NCI-H2081 treated with DMSO at 0.1 percent for 48 hours (cell line): ENCODE measurements at places on chromosomes 4 and X.
A peak's percentile ranks its signal among the peaks of the same experiment; 100 is the strongest.

DNA sequence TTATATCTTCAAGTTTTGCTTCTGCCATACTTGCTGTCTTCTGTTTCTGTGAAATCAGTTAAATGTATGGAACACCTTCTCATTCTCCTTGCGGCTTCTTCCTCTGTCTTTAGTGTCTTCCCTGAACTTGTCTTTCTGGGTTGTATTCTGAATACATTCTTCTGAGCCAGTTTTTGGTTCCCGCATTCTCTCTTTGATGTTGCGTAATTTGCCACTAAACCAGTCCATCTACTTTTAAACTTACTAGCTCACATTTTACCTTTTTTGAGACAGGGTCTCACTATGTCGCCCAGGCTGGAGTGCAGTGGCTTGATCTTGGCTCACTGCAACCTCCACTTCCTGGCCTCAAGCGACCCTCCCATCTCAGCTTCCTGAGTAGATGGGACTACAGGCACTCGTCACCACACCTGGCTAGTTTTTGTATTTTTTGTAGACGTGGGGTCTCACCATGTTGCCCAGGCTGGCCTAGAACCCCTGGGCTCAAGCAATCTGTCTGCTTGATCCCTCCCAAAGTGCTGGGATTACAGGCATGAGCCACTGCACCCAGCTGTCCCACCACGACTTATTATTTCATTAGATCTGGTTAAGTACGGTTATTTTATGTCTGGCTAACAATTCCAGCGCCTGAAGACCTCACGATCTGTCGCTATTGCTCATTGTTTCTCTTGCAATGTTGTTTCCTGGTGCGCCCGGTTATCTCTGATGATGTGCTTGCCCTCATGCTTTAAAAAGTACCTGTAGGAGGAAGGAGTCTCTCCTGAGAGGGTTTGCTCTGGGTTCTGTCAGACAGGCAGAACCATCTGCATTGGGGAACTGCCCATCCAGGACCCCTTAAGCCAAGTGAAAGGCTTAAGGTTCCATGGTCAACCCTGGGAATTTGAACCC is 9.8 kb upstream of the FAM3A start:
- no peak for DNase-seq

- DNase-seq = no peak
These were observed 38.9 kb downstream of the PDHA1 start for GRCh38 chrX:19382555-19383145.

GRCh38 chr4:136383082-136383481 is 1149.2 kb downstream of the PCDH18 start:
- DNase-seq = no peak

GRCh38 chrX:9728261-9728660 is 37.4 kb downstream of the GPR143 start:
- DNase-seq = no peak

- DNase-seq = peak; percentile 42
These were observed 146.7 kb downstream of the TBL1X start for GRCh38 chrX:9611436-9612145.

- DNase-seq = no peak
These were observed 10.8 kb downstream of the CTBP1 start for GRCh38 chr4:1237981-1238675.

DNA sequence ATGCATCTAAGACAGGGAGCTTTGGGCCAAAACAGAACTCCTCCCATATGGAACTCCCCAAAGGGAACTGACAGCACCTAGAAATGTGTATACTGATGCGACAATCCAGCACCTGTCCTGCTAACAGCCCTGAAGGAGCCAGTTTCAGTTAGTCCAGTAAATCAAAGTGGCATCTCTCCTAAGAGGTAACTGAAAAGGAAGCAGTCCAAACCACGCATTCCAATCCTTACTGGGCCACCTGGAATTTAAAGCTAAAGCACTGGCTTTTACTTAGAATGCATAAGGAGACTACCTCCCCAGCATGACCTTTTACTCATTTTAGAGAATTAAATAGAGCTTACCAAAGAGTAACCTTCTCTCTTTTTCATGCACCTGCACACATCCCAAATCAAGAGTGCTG is 586.8 kb upstream of the PITX2 start:
- DNase-seq = no peak

DNA sequence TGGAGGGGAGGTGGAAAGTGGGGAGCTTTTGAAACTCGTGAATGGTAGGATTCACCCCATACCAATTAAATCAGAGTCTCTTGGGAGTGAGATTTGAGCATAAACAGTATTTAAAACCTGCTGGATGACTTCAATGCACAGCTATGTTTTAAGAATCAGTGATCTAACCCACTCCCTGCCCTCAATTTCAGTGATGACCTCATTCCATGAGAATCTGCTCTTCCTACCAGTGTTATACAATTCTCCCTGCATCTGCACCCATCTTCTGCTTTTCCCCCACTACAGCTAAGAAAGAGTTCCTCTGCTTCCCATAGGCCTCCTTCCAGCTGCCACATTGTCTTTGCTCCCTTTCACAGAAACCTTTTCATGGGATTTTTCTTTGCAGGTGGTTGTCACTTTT is 18.3 kb upstream of the H2AZ1 start:
- DNase-seq = no peak

DNA sequence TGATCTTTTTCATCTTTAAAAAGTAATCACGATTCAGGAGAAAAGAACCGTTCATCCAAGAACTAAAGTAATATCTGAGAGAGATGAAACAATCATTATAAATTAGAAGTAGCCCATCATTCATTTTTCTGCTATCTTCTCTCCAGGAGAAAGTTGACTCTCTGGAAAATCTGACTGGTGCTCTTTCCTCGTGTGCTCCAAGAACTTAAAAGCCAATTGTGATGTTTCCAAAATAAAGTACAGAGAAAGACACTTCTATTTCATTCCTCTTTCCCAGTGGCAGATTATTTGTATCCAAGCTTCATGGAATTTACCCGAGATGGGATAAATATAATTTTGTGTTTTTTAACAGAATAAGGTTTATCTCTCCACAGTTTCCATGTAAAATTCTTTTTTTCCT is 212.5 kb upstream of the NOCT start:
- no peak for DNase-seq

DNA sequence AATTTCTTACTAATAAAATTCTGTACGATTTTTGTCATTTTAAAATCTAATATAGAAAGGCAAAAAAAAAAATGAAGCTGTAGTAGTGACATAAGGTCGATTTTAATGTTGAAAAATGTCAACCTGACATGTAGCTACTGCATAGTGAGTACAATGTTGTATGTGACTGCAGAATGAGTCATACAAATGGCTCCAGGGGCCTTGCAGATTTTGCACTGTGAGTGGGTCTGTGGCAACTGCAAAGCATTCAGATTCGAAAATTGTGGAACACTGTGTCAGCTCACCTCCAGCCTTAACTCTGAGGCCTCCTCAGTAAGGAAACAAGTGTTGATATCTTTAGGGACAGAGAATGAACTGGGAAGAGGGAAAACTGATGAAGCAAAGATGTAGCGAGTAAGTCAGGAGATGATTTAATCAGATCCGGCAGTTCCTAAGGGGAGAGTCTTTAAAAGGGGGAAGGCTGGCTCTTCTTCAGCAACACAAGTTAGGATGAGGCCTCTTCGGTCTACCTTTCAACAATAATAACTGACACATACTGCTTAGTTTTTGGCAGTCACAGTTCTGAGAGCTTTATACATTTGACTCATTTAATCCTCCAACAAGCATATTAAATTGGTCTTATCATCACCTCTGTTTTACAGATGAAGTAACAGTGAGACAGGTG is 24.9 kb downstream of the TKTL2 start:
- no peak for DNase-seq

DNA sequence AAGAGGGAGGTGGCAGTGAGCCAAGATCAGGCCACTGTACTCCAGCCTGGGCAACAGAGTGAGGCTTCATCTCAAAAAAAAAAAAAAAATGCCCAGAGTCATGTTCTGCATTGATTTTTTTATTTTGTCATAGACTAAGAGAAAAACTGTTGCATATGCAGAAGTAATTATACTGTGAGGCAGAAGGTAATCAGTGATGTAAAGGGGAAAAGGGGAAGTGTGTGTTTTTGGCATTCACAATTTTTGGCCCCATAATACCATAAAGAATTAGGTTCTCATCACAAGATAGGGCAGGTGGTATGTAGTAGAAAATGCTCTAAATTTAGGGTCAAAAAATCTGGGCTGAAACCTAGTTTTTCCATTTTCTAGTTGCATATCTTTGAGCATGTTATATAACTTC is 47.3 kb upstream of the GAB1 start:
- DNase-seq = no peak

- DNase-seq = no peak
These were observed 52.8 kb downstream of the NPFFR2 start for GRCh38 chr4:72084587-72085011.

DNA sequence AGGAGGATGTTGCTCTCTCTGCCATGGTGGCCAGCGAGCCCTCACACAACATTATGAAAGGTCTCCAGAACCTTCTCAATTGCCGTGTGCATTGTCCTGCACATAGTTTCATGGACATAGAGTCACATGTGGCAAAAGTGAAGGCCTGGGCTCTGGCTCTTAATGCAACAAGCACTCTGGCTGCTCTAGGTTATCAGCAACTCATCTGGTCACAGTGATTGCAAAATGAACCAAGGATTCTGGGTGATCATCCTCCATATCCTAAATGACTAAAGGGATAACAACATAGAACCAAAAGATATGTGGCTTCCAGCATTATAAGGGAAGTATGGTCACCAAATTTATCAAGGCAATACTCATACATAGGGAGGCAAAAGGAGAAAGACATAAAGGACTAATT is 175.2 kb downstream of the MGST2 start:
- DNase-seq = no peak

DNA sequence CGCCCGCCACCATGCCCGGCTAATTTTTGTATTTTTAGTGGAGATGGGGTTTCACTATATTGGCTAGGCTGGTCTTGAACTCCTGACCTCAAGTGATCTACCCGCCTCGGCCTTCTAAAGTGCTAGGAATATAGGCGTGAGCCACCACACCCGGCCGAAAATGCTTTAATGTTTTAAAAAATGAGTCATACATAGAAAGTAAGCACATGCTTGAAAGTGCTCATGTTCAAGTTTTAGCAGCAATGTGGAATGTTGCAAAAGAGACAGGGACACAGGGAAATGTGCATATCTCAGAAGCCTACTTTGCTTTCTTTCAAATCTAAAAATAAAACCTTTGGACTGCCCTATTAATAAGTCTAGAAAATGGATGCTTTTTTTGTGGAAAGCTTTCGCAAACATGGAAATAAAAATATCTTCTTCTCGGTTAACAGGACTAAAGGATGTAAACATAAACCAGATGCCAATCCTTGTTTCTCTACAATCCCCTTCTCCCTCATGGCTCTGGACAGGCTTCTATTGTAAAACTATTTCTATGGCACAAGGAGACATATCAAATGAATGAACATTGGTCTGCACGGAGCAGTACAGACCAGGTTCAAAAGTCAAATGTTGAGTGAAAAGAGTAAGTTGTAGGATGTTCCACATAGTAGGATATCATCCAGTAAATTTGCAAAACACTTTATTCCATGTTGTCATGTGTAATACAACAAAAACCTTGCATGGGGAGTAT is 15.0 kb downstream of the MECP2 start:
- DNase-seq = no peak

GRCh38 chrX:18895189-18895951 is 88.5 kb downstream of the PHKA2 start:
- DNase-seq = no peak

GRCh38 chr4:69909195-69909594 is 21.7 kb upstream of the CSN1S1 start:
- no peak for DNase-seq

DNA sequence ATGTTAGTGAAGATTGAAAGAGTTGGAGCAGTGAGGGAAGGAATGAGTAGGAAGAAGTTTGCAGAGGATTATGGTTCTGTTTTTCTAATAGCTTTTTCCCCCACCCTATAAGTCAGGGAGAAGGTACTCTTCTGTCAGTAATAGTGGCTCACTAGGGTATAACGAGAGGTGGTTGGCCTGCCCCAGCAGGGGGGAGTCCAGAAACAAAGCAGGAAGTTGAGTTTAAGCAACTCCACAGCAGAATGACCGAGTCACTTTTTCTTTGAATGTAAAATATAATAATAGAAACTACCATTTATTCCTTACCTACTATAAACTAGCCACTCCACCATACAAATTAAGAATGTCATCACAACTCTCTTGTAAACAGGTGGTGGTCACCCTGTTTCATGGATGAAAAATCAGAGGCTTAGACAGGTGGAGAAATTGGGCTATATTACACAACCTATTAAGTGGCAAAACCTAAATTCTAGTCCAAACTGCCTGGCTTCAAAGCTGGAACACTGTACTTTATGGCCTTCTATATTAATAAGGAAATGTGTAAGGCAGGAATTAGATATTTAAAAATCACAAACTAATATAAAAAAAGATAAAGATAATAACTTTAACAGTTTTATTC is 21.9 kb downstream of the AP1AR start:
- no peak for DNase-seq

- no peak for DNase-seq
These were observed 53.6 kb downstream of the KLHL13 start for GRCh38 chrX:118062817-118063615.

- no peak for DNase-seq
These were observed 2.5 kb upstream of the BRWD3 start for GRCh38 chrX:80812176-80812575.

DNA sequence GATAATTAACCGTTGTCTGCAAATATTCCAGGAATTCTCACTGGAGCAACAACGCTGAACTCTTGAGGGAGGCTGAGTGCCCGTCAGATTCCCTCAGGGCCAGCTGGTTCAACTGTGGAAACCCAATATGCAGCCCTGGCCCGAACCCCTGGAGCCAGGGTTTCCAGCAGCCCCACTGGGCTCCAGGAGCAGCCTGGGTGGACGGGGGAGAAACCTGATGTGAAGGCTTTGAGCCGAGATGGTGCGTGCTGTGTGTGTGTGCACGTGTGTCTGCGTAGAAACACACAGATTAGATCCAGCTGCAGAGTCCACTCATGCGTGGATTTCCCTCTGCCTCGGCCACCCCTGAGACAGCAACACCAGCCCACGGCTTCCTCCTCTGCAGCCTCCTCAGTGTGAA is 19.4 kb upstream of the SLC25A6 start:
- no peak for DNase-seq

- no peak for DNase-seq
These were observed 31.9 kb downstream of the SLC16A2 start for GRCh38 chrX:74453178-74453577.

GRCh38 chr4:121324331-121324730 is 56.5 kb downstream of the QRFPR start:
- DNase-seq = no peak

- no peak for DNase-seq
These were observed 835 bp upstream of the NFKB1 start for GRCh38 chr4:102500352-102500695.

DNA sequence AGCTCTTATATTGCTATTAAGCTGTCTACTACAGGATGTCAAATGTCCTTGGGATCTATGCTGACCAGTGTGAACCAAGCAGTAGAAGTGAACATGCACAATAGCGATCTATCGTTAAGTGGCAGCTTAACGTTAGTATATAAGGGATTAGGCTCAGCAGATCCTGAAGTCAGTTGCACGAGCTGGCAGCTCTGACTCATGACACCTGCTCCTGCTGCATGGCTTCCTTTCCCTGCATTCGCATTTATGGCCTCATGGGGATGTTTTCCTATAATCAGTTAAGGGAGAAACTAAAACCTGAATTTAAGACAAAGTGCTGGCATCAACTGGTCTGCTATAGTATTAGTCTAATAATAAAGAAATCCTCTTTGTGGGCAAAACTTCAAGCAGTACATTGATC is 12.7 kb upstream of the MCUB start:
- DNase-seq = no peak
